Stimulated activated CD8-positive, alpha-beta memory T cell treated with anti-CD3 and anti-CD28 coated beads, Interleukin-7, amount 100 ng/mL, for 24 hours (primary cell): ENCODE measurements at places on chromosomes 12 and 14.

- no peak for DNase-seq
These were observed 462.2 kb upstream of the TMPO start for GRCh38 chr12:98053202-98053601.

GRCh38 chr12:38984388-38984787 lies 79.0 kb upstream of the CPNE8 start:
- no peak for DNase-seq

- DNase-seq, result no peak
These were observed 13.5 kb downstream of the KMT5A start for GRCh38 chr12:123397400-123397799.

GRCh38 chr12:904010-904414 lies 45.5 kb downstream of the RAD52 start:
- no peak for DNase-seq

- DNase-seq, result no peak
These were observed 29.0 kb upstream of the SMOC1 start for GRCh38 chr14:69850086-69850735.

GRCh38 chr14:63777024-63777423 lies 49.2 kb upstream of the SGPP1 start:
- no peak for DNase-seq

DNA sequence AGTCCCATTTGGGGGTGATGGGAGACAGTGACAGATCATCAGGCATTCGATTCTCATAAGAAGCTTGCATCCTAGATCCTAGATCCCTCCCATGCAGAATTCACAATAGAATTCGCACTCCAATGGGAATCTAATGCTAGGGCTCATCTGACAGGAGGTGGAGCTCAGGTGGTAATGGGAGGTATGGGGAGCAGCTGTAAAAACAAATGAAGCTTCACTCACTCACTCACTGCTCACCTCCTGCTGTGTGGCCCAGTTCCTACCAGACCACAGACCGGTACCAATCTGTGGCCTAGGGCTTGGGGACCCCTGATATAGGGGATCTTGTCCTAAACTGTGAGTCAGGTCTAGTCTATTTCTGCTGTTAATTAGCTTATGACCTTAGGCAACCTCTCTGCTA lies 40.1 kb upstream of the EPS8 start:
- no peak for DNase-seq

- no peak for DNase-seq
These were observed 59.7 kb upstream of the C14orf132 start for GRCh38 chr14:95979339-95980042.

- DNase-seq, result no peak
These were observed 9.4 kb downstream of the TMEM179 start for GRCh38 chr14:104595116-104595675.

DNA sequence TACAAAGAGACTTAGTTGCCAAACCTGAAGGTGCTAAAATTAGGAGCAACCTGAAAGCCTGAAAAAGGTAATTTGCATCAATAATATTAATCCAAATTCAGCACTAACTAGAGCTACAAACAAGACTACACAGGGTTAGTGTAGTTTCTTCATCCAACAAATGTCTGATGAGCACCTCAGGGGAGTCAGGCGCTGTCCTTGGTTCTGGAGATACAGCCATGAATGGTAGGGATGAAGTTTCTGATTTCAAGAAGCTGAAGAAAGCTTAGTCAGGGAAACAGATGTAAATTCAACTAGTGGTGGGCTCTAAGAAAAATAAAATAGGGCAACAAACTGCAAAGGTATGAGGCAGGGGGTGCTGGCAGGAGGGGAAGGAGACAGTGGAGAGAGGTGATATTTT lies 266.3 kb downstream of the GLT1D1 start:
- no peak for DNase-seq

DNA sequence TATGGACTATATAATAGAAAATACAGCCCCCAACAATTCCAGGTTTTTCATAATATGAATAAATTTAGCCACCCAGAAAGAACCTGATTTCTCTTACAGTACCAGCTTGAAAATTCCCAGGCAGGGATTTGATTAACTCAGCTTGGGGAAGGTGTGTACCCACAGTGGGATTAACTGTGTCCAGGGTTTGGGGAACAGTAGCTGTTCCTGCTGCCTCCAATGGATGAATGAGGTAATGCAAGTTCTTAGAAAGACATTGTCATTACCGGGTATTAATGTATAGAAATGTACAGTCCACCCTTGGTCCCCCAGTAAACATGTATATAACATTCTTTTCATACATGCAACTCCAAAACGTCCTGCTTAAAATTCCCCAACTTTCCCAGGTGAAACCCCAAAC lies 115.6 kb downstream of the LRIG3 start:
- no peak for DNase-seq

DNA sequence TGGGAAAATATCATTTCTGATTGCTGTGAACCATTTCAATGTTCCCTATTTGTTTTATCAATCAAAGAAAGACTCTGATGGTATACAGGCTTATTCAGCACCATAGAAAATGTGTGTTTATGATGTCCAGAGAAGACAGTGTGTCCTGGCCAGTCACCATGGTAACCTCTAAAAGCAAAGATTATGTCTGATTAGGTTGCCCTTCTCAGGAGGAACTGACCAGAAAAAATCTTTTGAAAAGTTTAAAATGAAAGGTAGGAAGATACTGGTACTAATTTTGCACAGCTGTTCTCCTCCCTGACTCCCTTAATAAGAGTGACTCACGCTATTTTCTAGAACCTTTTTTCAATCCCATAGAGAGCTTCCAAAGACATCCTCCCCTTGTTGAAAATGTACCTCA lies 391.8 kb upstream of the DCN start:
- no peak for DNase-seq

- no peak for DNase-seq
These were observed 1.8 kb upstream of the TCP11L2 start for GRCh38 chr12:106300761-106301160.

DNA sequence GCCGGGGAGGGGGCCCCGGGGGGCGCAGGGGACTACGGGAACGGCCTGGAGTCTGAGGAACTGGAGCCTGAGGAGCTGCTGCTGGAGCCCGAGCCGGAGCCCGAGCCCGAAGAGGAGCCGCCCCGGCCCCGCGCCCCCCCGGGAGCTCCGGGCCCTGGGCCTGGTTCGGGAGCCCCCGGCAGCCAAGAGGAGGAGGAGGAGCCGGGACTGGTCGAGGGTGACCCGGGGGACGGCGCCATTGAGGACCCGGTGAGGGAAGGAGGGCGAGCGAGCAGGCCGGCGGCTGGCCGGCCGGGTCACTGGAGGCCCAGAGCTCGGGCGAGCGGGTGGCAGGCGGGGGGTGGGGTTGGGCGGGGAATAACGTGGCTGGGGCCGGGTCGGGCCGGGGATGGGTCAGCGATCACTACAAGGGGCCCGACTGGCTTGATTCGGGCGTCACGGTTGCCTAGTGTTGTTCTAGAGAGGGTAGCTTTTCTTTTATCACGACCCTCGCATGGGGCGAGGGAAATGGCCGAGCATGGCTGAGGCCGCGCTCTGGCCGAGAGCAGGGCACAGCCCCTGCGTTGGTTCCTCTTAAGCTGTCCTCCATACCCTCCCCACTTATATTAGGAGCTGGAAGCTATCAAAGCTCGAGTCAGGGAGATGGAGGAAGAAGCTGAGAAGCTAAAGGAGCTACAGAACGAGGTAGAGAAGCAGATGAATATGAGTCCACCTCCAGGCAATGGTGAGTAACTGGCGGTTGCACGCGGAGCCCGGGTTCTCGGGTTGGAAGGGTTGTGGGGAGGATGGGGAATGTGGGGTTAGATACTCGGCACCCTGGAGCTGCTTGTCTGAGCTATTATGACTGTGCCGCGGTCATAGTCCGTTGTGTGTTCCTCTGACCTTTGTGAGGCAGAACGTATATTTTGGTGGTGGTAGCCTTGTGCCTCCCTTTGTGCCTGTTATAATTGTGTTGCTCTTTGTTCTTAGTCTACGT lies 603 bp downstream of the PABPN1 start:
- DNase-seq, result no peak

DNA sequence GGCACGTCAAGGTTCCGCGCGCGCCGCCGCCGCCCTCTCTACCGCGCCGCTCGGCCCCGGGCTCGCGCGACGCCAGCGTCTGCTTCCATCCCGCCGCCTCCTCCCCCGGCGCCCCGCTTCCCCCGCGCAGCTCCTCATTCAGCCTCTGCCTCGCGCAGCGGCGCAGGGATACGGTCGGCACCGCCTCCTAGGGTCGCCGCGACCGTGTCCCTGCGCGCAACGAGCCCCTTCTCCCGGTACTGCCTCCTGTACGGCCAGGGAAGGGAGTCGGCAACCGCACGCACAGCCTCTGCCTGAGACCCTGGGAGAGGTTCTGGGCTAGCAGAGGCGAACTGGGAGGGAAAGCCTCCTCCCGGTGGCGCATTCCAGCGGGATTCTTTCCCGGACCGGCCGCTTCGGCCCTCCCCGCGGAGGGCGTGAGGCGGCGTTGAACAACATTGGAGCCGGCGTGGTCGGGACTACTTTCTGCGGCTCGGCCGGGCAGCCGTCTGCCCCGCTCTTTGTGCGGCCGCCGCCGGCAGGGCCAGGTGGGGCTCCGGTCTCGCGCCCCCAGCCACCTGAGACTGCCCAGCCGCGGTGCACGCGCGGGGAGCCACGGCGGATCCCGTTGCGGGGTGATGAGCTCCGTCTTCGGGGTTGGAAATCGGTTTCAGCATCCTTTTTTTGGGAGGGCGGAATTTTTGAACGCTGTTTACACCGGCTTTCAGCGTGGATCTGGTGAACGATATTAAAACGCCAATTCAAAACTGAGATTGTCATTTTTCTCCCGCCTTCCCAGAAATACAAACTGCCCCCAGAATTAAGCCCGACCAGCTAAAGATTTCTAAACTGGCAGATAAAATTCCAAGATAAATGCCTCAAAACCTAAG lies at the start of gene LRP6:
TSS of gene LRP6 (minus strand) at position 172 of the 869 bp plus-strand sequence. CDS start 309 bp downstream, outside the sequence.
- peak; percentile 43 for DNase-seq

DNA sequence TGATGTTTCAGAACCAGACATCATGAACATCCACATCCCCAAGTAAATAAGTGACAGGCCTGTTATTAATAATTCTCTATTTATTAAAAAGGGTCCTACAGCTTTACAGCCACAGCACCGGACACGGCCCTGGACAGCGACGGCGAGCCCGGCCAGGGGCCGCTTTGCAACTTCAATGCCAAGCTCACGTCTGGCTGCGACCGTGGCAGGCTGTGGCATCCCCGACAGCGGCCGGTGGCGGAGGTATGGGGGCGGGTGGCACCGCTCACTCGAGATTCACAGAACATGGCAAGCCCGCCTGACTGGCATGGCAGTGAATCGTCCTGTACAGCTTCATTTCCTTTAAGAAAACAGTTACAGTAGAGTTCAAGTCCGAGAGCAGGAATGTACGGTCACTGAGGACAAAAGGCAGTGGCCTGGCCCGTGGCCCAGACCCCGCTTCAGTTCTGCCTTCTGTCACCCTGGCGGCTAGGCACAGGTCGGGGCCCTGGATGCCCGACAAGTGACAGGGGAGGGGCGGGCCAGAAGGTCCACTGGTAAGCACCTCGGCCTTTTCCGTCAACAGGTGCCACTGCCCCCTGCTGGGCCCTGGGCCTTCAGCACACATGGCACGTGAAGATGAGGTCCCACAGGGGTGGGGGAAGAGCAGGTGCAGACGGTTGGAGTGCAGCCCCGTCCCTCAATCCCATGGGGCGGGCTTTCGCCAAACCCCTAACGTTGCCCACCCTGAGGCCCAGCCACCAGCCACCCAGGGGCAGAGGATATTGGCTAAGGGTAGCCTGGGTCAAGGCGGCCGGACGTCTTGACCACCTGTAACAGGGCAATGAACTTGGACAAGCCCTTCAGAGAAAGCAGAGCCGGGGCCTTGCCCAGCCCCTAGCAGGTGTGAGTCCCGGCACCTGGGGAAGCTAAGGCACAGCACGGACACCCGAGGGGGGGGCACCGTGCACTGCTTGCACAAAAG lies 30.3 kb downstream of the HIP1R start:
- DNase-seq, result no peak

DNA sequence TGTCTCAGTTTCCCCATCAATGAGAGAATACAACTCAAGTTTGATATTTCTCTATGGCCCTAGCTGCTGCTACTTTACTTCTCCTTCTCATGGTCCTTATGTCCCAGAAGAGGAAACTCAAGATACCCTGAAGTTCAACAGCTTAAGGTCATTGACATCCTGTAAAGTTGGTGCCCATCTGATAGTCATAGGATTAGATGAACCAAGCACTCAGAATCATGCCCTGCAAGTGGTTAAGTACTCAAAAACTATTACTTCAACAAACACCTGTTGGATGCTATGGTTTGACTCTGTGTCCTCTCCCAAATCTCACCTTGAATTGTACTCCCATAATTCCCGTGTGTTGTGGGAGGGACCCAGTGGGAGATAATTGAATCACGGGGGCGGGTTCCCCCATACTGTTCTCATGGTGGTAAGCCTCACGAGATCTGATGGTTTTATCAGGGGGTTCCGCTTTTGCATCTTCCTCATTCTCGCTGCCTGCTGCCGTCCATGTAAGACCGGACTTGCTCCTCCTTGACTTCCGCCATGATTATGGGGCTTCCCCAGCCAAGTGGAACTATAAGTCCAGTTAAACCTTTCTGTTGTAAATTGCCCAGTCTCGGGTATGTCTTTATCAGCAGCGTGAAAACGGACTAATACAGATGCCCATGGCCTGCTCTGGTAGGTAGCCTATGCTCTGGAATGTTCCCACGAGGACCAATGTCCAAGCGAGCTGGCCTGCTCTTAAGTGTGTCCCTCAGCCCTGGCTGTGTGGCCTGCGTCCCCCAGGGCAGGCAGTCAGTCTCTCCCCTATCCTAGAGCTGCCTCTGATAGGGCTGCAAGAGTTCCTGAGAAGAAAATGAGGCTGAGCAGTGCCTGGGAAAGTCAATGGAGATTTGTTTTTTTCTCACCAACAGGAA lies 18.1 kb downstream of the CAMKK2 start:
- DNase-seq, result no peak

DNA sequence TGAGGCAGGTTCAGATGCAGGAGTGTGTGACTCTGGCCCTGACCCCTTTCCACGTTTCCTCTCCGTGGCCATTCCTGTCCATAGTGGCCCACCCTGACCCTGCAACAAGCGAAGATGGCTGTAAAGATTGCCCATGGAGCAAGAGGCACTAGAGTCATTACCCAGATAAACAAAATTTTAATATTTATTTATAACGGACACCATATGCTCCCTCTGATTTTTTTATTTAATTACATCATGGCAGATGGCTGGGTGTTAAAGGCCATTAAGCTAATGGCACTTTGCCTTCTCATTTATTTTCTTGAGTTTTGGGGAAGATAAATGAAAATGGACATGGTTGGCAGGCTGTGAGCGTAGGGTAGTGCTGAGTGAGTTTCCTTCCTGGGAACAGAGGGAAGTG lies 58.7 kb downstream of the WSCD2 start:
- DNase-seq, result no peak

GRCh38 chr14:77026930-77027537 lies 1.5 kb downstream of the IRF2BPL start:
- DNase-seq, result no peak

DNA sequence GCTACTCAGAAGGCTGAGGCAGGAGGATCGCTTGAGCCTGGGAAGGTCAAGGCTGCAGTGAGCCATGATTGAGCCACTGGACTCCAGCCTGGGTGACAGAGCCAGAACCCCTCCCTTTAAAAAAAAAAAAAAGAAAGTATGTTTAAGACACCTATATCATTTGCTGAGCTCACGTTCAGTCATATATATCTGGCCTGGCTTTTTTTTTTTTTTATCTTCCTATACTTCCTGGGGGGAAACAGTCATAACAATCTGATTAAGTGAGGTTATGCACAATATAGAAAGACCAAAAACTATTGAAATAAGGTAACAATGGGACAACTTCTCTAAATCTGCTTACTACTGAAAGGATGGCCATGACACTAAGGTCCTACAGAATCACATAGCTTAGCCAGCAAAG lies 9.4 kb upstream of the ARID2 start:
- DNase-seq, result no peak

GRCh38 chr12:39065455-39065854 lies 160.1 kb upstream of the CPNE8 start:
- no peak for DNase-seq
